ENCODE measurements at places on chromosomes 2 and 18.

DNA sequence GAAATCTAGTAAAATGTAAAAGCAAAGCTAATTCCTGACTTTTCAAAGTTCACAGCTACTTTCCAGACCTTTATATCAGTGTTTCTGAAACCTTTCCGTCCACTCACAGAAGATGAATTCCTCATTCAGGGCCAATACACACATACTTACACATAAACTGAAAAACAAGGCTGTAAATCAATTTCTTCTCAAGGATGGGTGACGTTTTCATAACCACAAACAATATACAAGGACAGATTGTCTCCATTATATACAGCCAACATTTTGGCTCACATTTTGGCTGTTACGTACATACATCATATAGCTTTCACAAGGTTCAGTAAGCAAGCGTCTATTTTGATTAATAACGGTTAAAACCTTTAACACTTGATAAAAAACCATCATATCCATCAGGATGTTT, 1.4 kb downstream of the RPRD1A start:
- no peak for DNase-seq

DNA sequence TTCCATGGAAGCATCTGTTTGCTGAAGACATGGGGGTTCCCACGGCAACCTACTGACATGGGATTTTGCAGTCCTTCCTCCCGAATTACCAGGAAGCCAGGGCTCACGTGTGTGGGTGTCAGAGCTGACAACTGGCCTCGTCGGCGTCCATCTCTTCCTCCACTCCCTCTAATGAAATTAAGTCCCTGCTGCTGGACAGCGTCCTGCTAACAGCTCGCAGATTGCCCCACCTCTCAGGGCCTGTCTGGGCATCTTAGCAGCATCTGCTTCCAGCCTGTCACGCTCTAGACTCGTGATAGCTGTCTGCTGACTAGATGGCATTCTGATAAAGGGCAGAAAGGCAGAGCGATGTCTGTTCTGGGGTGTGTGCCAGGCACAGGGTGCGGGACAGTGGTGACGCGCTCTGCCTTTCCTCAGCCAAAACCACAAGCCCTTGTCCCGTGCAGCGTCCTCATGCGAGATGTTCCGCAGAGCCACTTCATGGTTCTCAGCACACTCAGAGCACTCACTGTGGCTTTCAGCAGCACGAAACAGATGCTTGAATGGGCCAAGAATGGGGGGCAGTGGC, 161.1 kb downstream of the ARL4C start:
- peak; percentile 67 for DNase-seq

- DNase-seq, result no peak
These were observed 64.0 kb upstream of the CABLES1 start for GRCh38 chr18:23071285-23071684.

DNA sequence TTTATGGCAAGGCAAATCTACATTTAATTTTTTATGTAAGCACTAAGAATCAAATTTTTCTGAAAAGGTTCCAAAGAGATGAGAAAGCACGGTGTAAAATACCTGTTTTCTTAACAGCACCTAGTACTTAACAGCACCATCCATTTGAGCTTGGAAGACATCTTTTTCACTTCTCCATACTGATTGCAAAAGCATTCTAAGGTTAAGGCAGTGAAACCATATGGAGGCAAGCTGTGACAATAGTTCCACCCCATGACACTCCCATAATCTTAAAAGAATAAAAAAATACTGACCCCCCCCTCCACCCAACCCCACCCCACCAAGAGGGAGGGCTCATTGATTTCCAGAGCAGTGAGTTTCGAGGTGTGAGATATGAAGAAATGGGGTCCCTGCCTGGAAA, 60.6 kb downstream of the ZCCHC2 start:
- DNase-seq, result no peak

DNA sequence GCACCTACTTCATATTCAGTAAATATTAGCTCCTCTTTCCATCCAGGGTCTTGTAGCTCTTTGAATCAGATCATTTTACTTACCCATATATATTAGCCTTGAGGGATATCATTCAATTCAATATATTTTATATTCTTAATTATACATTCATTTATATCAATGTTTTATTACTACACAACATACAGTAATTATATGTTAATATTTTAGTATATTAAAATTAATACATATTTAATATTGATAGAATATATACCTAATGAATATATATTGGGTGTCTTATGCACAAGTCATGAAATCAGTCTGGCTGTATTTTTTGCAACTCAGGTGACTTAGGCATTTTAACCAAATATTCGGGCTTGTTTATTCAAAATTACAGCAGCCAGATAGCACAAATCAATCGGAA, 37.2 kb downstream of the POU3F3 start:
- DNase-seq, result no peak
